ENCODE measurements at places on chromosomes 3 and 15. TPM values are rescaled to one million over a fixed set of nuclear protein-coding genes. Genes with fewer than 3 reads are reported as not detected.

Gene TGM5
- total RNA-seq: not detected

- DNase-seq: no peak
Observed at GRCh38 chr3:87581240-87581639, 304.9 kb upstream of the POU1F1 start.

Gene PARP3
- total RNA-seq: 17.0 TPM

- no peak for DNase-seq
Observed at GRCh38 chr3:181753391-181753790, 41.7 kb downstream of the SOX2 start.

DNA sequence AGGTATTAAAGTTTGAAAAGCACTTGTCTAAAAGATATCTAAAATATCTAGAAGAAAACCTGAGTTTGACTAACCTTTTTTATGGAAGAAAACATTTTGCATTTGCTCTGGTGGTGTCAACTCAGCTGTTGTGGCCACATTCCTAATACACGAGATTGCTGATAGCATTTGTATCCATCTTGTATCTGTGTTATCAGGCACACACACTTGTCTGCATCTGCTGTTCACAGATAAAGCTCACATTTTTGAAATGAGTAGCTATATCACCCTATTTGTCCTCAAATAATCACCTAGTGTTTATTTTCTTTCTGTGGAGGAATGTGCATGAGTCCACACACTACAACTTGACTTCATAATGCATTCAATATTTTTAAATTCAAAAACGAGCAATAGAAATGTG, 632.3 kb upstream of the NR2F2 start:
- DNase-seq: no peak

- peak; percentile 53 for DNase-seq
Observed at GRCh38 chr3:150022381-150023238, 51.9 kb upstream of the PFN2 start.

Gene GOLGA8J
- total RNA-seq: 0.35 TPM
